Suprapubic skin (tissue), 4 donors: ENCODE measurements at places on chromosomes 2 and 18. TPM values are rescaled to one million over a fixed set of nuclear protein-coding genes. Genes with fewer than 3 reads are reported as not detected.

IL1RN gene
- 147 TPM for total RNA-seq

NDC80 gene
- 2.5 TPM for total RNA-seq

ADGRF3 gene
- not detected for total RNA-seq

CTNNA2 gene
- 0.21 TPM for total RNA-seq

KDM3A gene
- total RNA-seq, result 153 TPM
